Kidney (tissue), 22 donors: ENCODE measurements at places on chromosomes 3 and 15. TPM values are rescaled to one million over a fixed set of nuclear protein-coding genes. Genes with fewer than 3 reads are reported as not detected.

Gene TERC
- polyA plus RNA-seq = not detected

Gene GRK7
- not detected for polyA plus RNA-seq

Gene LRRIQ4
- not detected for polyA plus RNA-seq

Gene PTX3
- 0.45 TPM for polyA plus RNA-seq

Gene COL6A5
- not detected for polyA plus RNA-seq

Gene COMMD4
- polyA plus RNA-seq = 162 TPM

Gene OIP5
- not detected for polyA plus RNA-seq

Gene BFSP2
- 0.86 TPM for polyA plus RNA-seq

- no peak for DNase-seq
Observed at GRCh38 chr3:177177749-177178221, 19.5 kb downstream of the TBL1XR1 start.

GRCh38 chr3:17194116-17194515, 309.4 kb downstream of the PLCL2 start:
- no peak for DNase-seq

- DNase-seq = peak; percentile 69
Observed at GRCh38 chr15:40843885-40844695, at the start of gene SPINT1. Gene SPINT1 (plus strand): TSS chr15:40844048. CDS start chr15:40844555, 507 bp downstream.

- DNase-seq = peak; percentile 75
Observed at GRCh38 chr3:42032693-42033349, 58.3 kb upstream of the TRAK1 start.

- DNase-seq = peak; percentile 19
Observed at GRCh38 chr15:35697549-35698299, 151.8 kb upstream of the DPH6 start.

- peak; percentile 68 for DNase-seq
Observed at GRCh38 chr15:97729270-97729669, 231.2 kb upstream of the ARRDC4 start.

DNA sequence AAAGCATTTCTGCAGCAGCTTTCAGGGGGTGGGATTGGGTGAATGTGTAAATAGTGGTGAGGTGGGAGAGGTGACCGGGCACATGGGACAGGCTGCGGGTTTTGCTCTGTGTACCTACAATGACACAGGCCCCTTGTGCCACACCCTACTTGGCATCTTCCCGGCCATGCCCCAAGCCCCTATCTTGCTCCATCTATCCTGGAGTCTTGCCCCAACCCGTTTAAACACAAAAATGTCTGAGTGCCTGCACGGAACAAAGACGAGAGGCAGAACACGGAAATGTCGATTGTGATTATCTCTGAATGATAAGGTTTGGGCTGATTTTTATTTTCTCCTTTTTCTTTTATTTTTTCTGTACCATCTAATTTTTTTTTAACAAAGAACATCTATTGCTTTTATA, 46.0 kb upstream of the SLC6A1 start:
- no peak for DNase-seq

- no peak for DNase-seq
Observed at GRCh38 chr3:184778426-184779332, 33.3 kb upstream of the VPS8 start.

GRCh38 chr3:24503616-24504113, 9.0 kb upstream of the THRB start:
- DNase-seq = no peak

DNA sequence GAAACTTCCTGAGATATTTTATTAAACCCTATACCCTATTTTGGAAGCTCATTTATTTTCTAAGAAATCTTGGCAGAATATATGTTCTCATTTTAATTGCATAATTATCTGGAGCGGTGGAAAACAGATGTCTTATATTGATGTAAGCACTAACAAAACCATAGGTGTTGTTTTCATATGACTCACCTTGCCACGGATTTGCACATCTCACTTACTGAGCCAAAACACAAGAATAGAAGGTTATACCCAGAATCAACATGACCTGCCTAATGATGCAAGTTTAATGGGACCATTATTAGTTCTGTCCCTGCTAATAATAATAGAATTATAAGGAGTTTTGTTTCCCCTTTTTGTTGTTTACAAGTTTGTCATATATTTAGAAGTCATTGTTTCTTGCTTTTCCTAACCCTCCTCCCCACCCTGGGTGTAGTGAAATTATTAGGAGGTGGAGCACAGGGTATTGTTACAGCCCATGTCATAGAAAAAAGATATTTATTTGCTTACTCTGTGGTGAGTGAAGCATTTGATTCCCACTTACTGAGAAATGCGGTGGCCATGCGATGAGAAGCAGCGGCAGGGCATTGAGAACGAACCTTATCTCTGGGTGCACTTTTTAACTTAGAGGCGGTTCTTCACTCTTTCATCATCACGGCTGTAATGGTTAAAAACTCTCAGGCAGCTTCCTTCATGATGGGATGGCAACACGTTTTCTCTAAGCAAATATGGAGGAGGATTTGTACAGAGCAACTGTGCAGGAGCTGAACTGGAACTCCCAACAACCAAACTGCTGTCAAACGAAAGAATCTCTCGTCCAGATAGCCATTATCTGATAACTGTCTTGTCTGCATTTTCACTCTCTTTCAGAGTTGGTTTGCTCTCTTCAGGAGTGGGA, 521 bp downstream of the IL5RA start:
- DNase-seq = no peak

DNA sequence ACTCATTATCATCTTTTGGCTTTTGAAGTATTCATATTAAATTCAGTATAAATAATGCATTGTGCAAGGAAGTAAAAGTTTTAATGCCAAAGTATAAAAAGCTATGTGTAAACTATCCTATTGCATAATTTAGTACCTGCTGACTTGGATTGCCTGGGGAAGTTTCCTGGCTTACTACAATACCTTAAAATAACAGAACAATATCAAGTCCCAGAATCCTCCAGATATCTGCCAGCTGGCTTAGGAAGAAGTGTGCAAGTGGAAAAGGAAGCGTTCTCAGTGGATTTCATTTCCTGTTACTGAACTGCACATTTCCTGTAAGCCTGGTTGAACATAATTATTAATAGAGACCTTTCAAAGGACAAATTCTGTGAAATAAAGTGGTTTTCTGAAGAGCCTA, 236.7 kb downstream of the ADAMTSL3 start:
- DNase-seq = peak; percentile 40

GRCh38 chr15:60798821-60799220, 319.9 kb upstream of the ICE2 start:
- no peak for DNase-seq
